ENCODE measurements at places on chromosomes 13 and 19.
A peak's percentile ranks its signal among the peaks of the same experiment; 100 is the strongest.

DNA sequence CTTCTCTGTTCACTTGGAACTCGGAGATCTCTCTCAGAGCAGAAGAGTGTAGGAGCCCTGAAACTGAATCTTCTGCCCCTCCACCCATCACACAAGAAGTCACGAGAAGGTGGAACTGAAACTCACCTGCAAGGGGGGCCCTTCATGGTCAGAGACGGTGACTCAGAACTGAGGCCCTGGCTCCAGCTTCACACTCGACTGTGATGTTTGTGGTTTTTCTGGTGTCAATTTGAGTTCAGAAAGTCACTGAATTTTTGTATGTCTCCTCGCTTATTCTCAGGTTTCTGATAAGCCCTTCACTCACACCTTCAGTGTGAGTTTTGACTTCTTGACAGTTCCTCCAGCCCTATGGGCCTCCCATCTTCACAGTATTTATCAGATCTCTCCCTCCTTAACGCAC is 23.1 kb downstream of the SIGLEC5 start:
- no peak for DNase-seq

DNA sequence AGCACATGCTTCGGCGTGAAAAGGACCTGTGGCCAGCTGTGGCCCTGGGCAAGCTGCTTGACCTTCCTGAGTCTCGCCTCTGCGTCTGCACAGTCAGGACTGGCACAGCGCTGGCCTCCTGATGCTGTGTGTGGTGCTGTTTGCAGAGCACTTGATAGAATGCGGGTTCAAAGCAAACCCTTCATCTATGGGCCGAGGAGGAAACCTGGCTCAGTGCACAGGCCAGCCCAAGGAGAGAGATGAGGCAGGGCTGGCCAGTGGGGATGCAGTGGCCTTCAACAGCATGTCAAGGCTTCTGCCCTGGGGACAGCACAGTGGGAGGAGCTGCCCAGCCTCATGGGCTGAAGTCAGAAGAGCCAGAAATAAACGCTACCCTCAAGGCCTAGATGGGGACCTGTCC is 21.3 kb upstream of the VSTM2B start:
- DNase-seq: no peak

GRCh38 chr19:17424743-17425365 is 5.0 kb downstream of the MVB12A start:
- DNase-seq: no peak

- DNase-seq: no peak
Measured at GRCh38 chr13:28761586-28761985, 42.8 kb upstream of the SLC46A3 start.

GRCh38 chr13:27578121-27579030 is 42.0 kb downstream of the LNX2 start:
- no peak for DNase-seq

DNA sequence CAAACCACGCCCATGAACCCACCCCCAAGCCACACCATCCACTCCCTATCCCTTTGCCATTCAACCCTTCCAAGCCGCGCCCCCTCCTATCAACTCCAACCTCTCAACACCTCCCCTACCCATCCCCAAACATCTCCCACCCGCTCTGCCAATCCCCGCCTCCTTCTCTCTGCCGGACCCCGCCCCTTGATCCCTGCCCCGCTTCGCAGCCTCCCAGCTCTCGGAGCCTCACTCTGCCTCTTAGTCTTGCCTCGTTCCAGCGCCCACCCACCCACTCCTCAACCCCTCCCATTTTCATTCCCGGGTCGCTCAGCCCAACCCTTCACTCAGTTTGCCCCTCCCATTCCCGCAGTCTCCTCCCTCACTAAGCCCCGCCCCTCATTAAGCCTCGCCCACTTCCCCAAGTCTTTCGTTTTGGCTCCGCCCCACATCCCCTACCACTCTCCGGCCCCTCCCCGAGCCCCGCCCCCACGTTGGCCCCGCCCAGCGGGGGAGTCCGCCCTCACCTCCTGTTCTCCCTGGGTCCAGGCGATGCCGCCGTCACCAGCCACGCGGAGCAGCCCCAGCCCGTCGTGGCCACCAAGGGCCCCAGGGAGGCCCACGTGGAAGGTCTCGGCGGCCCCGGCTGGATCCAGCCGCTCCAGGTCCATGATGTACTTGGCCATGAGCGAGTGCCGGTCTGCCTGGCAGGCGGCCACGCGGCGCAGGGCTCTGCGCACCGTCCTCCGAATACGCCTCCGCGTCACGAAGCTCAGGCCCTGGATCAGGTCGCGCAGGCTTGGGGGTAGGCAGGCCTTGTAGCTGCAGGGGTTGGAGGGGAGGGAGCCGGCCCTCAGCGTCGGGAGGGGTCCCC is 5.7 kb downstream of the JAK3 start:
- DNase-seq: peak; percentile 74

DNA sequence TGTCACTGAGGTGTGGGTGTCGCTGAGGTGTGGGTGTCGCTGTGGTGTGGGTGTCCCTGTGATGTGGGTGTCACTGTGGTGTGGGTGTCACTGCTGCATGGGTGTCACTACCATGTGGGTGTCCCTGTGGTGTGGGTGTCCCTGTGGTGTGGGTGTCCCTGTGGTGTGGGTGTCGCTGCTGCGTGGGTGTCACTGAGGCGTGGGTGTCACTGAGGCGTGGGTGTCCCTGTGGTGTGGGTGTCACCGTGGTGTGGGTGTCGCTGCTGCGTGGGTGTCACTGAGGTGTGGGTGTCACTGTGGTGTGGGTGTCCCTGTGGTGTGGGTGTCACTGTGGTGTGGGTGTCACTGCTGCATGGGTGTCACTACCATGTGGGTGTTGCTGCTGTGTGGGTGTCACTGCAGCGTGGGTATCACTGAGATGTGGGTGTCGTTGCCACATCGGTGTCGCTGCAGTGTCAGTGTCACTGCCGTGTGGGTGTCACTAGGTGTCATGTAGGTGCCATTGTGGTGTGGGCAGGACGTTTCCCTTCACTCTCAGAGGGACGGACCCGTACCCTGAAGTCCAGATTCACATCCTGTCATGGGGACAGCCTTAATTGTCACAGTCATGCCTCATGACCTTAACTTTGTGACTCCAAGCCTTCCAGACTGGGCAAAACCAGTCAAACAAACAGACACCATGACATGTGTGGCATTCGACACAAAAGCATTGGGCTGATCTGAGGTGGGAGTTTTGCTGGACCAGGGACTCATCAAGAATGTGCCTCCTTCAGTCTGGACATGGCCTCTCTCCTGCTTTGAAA is 12.7 kb upstream of the GAS6 start:
- no peak for DNase-seq

GRCh38 chr13:94329277-94329676 is 150.2 kb downstream of the DCT start:
- no peak for DNase-seq

DNA sequence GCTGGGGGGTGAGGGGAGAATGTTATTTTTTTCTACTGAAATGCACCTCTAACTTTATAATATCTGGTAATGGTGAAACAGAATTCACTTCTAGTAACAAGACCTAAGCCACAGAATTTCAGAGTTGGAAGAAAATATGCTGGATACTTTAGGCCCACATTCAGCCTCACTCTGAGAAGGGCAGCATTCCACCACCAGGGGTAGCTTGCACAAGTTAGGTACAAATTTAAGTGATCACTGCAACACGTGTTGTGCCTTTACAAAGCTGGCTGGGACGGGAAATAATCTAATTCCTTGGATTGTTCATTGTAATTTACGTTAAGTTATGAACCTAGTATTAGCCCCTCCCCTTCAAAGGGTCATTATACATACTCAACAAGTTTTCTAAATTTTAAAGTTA is 192.3 kb downstream of the RGCC start:
- DNase-seq: no peak

- no peak for DNase-seq
Measured at GRCh38 chr13:88883741-88884140, 1212.6 kb downstream of the SLITRK5 start.

DNA sequence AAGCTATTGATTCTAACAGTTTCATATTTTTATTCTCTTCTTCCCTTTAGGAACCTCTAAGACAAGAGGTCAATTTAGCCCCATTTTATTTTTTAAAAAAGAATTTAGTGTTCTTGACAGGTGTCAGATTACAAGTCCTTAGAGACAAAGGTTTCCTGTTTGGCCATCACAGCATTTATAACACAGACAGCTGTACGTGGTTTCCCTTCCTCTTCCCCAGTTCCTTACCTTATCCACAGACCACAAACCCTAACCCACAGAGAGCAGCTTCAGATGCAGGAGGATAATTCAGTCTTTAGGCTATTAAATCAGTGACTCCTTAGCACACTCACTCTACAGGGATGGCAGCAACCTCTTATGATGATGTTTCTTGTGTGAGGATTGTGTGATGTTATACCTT is 1210.1 kb downstream of the DIAPH3 start:
- DNase-seq: no peak

GRCh38 chr19:18869023-18869618 is 26.8 kb downstream of the CERS1 start:
- no peak for DNase-seq

DNA sequence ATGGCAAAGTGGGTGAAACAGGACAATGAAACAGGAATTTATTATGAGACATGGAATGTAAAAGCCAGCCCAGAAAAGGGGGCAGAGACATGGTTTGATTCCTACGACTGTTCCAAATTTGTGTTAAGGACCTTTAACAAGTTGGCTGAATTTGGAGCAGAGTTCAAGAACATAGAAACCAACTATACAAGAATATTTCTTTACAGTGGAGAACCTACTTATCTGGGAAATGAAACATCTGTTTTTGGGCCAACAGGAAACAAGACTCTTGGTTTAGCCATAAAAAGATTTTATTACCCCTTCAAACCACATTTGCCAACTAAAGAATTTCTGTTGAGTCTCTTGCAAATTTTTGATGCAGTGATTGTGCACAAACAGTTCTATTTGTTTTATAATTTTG is 8.6 kb downstream of the CLN5 start:
- no peak for DNase-seq

DNA sequence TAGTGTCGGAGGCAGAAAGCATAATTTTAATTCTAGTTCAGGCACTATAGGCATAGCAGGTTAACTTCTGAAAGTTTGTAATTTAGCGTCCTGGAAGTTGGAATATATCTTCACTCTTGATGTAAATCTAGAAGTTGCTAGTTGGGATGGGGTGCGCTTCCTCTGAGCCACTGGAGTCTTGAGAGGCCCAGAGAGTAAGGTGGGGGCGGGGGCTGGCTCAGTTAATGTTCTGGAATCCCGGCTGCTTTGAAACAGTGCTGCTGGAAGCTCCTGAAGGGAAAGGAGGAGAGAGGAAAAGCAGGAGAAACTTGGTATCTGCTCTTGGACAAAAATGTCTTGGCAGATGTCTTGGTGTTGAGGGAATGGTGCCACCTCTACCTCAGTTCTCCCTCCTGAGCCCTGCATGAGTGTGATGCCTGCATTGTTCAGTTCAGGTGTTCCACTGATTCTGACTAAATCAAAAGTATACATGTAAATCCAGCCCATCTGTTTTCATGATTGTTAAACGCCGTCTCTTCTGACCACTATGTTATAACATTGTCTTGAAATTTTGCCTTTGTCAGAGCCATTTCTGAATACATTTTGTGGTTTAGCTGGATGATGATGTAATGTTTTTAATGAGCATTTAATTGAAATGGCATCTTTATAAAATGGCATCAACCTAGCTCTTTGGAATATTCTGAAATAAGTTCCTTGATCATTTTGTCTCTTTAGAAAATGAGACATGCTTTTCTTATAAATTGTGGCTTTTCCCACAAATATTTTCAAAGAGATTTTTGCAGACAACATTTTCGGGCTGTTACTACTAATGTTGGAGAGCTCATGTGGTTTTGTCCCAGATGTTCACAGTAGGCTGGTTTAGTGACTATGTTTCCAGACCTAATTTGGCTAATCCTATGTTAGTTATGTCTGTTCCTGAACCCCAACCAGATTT is 202.7 kb downstream of the SHISA2 start:
- no peak for DNase-seq

- DNase-seq: no peak
Measured at GRCh38 chr13:114088234-114088633, 44.2 kb downstream of the RASA3 start.

DNA sequence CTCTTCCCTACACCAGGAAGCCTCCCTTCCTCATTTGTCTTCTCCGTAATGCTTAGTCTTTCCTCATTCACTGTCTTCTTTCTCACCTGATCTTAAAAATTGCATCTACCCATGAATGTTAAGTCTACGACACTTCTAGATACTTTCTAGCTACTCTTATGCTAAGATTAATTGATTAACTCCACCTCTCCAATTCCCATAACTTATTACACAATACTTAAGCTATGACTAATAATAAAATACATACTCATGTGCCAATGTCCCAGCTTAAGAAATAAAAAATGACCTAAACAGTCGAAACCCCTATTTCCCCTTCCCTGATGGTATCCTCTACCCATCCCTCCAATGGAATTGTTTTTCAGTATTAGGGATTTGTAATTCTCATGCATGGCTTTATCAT is 22.8 kb upstream of the ZNF527 start:
- no peak for DNase-seq

- DNase-seq: no peak
Measured at GRCh38 chr19:33408116-33408515, 34.6 kb downstream of the CEBPG start.

DNA sequence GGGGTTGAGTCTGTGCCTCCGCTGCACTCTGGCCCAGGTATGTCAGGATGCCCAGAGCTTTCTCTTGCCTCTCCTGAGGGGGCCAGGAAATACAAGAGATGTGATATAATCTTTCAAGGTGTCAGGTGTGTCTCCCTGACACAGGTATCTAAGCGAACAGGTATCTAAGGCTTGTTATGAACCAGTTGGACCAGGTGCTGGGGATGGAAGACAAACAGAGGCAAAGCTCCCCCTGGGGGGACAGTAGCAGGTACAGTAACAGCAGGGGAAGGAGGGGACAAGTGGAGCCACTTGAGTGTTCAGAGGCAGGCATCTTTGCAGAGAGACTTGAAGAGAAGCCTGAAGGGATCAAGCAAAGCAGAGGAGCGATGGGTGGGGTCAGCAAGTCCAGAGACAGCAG is 2.6 kb downstream of the LENG1 start:
- no peak for DNase-seq

GRCh38 chr13:26011996-26012821 is 39.6 kb downstream of the SHISA2 start:
- no peak for DNase-seq

DNA sequence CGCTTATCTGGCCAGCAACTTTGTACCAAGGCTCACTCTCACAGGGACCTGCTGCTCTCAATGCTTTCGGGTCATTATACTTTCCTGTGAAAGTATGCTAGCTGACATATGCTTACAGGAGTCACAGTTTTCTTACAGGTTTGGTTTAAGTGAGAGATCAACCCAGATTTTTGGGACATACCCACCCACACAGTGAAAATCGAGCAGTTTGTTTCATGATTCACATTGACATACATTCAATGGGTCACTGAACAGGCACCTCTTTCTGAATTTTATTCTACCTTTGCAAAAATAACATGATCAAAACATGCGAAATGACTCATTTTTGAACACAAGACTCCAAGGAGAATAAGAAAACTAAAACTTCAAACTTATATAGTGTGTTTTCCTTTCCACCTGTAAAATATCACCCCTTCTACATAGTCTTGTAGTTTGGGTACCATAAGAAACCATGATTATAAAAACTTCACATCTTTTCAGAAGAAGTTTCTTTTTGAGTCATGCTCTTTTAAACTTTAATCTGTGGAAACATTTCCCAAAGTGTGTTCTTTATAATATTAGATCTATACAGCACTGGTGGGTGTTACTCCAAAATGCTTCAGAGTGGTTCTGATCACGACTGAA is 44.3 kb upstream of the TEX29 start:
- DNase-seq: no peak

Data from SHP77 treated with DMSO at 0.1 percent for 48 hours (cell line).